ENCODE measurements at places on chromosomes 6 and 20.

DNA sequence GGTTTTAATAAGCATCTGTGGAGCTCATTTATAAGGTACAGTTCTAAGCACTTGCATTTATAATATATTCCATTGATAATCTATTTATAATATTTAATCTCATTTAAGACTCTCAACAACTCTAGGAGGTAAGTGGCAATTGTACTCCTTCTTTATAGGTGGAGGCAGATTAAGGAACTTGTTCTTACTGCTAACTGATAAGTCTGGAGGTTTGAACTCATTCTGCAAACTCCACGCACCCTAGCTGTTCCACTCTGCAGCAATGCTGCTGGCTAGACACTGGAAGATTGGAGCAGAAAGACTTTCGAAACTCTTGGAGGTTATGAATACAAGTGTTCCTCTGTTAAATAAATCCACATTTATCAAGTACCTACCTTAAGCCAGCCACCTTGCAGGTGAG is 793 bp upstream of the HDAC2 start:
- no peak for DNase-seq

DNA sequence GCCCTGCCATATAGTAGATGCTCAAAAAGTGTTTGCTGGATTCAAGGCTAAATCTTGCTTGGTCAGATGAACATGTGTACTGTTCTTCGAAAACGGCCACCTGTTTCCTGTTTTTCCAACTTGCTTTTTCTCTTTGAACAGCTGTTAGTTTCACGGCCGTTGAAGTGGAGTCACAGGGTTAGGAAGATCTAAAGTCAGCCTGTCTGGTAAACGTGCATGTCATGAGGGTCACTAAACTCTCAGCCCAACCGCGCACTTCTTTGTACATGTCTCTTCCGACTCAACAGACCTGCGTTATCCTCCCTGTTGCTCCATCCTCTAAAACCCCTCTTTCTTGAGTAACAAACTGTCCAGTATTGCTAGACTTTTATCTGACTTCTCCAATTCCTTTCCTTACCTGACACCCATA is 93.2 kb upstream of the MAN1A1 start:
- no peak for DNase-seq

GRCh38 chr20:1418350-1418749 is 25.5 kb upstream of the FKBP1A start:
- no peak for DNase-seq

GRCh38 chr20:50992733-50993457 is 30.0 kb downstream of the KCNG1 start:
- DNase-seq, result peak; percentile 37

GRCh38 chr6:68642977-68643376 is 7.9 kb downstream of the ADGRB3 start:
- DNase-seq, result no peak
